NCI-H345 (cell line): ENCODE measurements at places on chromosomes 3 and 15.

GRCh38 chr3:43765521-43765971 is 74.8 kb downstream of the ABHD5 start:
- DNase-seq = no peak

GRCh38 chr3:45026957-45027356 is 854 bp downstream of the CLEC3B start:
- DNase-seq = no peak

DNA sequence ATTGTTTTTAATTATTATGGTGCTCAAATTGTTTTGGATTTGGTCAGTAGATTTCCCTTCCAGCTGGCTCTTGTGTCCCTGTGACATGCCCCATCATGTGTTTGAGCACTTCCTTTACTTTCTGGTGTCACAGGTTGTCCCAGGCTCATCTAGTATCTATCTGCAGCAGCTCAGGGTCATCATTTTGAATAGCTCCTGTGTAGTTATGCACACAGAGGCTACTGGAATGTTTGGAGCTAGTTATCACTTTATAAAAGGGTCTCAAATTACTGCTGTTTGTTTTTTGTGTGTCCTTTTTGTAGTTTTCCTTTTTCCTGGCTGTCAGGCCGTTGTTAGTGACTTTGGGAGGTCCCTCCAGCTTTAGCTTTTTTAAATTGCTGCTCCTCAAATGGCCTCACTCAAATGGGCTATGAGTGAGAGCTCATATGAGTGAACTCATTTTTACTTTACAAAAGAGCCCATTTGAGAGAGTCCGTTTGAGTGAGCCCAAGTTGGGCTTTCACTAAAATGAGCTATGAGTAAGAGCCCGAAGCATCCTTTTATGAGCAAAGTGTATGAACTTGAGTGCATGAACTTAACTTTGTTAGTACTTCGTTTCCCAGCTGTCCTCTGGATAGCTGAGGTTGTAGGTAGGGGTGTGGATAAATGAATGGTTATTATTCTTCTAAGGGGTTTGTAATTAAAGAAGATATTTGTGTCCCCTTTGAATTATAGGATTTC is 43.8 kb downstream of the SQOR start:
- no peak for DNase-seq

DNA sequence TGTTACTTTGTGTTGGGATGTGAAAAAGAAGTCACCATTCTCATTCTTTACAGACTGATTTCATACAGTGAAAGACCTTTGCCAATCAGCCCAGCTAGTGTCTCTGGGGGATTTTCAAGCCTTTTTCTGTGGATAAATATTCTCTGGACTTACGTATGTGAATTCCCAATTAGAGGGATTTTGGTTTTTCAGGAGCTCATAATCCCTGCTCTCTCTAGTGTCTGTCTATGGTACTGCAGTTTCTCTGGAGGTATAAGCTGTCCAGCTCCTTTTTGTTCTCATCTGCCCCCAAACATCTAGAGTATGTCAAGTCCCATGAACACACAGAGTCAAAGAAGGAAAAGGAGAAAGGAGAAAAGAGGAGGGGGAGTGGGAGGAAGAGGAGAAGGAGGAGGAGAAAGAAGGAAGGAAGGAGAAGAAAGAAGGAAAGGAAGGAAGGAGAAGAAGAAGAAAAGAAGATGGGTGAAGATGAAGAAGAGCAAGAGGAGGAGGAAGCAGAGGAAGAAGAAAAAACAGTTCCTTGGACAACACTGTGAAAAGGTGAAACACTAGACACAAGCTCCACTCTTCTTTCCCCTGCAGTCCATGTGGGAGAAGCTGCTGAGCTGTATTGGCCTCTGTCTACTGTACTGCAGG is 218.6 kb downstream of the GREM1 start:
- no peak for DNase-seq

DNA sequence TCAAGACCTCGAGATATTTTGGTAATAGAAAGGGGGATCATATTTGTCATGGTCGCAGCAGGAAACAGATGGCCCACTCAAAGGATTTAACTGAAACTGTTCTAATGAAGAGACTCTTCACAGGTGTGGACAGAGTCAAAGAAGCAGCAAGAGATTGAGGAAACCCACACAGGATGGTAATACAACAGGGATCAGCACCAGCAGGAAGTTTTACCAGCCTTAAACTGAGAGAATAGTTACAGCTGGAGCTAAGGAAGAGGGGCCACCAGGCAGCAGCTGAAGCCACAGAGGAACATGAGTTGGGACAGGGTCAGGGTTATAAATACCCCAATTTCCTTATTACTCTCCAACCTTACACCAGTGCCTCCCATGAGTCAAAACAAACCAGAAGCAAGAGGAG is 131.8 kb upstream of the UBE2E2 start:
- DNase-seq = no peak

- no peak for DNase-seq
Measured at GRCh38 chr15:68787609-68788263, 33.0 kb downstream of the ANP32A start.

DNA sequence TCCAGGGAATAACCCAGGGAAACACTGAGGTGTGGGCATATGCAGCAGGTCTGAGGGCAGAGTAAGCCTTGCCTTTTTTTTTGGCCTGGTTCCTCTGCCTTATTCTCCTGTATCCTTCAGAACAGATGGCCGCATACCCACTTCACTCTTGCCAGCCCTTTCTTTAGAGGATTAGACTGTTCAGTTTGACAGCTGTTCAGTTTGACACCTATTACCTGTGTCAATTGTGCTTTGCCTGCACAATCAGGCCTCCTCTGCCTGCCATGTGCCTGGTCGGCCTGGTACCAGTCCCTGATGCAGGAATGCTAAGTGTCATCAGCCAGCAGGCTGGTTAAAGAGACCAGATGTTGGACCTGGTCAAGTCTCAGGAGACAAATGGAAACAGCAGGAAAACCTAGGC is 22.3 kb downstream of the TM6SF1 start:
- no peak for DNase-seq

DNA sequence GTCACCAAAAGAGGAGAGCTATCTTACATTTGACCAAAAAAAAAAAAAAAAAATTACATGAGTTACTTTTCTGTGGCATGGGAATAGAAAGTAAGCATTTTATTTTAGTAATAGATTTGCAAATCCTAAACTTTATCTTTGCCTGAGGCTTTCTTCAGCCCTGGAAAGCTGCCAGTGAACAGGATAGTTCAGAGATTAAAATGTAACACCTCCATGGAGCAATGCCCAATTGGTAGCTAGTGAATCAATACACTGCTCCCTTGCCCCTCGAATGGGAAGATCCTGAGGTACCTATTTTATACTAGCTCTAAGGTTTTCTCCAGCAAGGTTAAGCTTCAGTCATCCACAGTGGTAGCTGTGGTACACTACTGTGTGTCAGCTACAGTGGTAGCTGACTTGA is 867.1 kb downstream of the NAALADL2 start:
- no peak for DNase-seq

GRCh38 chr15:69758291-69758771 is 305.7 kb downstream of the RPLP1 start:
- no peak for DNase-seq

DNA sequence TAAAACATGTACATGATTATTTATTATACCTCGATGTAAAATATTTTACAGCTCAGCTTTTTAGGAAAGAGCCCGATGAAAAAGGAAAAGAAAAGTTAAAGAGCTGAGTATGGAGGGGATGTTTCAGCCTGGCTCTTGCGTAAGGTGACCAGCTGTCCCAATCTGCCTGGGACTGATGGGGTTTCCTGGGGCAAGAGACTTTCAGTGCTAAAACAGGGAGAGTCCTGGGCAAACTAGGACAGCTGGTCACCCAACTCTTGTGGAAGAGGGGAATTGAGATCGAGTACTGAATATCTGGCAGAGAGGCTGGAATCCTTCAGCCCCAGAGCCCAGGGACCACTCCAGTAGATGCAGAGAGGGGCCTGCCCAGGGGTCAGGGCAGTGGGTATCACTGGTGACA is 21.0 kb downstream of the DUOX2 start:
- no peak for DNase-seq

DNA sequence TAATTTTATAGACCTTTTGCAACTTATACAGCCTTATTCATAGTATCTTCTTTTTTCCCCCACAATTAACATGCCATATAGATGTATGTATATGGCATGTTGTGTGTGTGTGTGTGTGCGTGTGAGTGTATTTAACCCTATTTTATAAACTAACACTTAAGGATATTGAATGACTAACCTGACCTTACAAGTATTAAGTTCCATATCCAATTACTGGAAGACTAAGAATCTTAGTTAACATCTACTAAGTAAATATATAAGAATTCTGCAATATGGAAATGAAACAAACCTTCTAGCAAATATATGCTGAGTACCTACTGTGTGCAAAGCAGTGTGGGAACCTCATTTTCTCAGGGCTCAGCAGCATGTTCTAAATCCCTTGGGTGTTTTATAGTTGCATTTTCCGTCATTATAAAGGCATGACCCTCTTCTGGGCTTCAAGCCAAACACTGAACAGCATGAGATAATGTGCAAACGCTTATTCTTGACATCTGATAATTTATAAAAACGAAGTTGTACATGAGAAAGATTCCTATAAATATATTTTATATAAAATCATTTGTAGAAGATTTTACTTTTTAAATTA is 105.5 kb downstream of the NLGN1 start:
- peak; percentile 28 for DNase-seq

- peak; percentile 24 for DNase-seq
Measured at GRCh38 chr3:158731938-158732855, at the start of gene RARRES1. Gene RARRES1 (minus strand): TSS chr3:158732457. CDS start chr3:158732415, 42 bp downstream.

GRCh38 chr3:181700168-181701087 is 11.3 kb upstream of the SOX2 start:
- peak; percentile 81 for DNase-seq
